ENCODE measurements at places on chromosomes 3 and 15. TPM values are rescaled to one million over a fixed set of nuclear protein-coding genes. Genes with fewer than 3 reads are reported as not detected.

DNA sequence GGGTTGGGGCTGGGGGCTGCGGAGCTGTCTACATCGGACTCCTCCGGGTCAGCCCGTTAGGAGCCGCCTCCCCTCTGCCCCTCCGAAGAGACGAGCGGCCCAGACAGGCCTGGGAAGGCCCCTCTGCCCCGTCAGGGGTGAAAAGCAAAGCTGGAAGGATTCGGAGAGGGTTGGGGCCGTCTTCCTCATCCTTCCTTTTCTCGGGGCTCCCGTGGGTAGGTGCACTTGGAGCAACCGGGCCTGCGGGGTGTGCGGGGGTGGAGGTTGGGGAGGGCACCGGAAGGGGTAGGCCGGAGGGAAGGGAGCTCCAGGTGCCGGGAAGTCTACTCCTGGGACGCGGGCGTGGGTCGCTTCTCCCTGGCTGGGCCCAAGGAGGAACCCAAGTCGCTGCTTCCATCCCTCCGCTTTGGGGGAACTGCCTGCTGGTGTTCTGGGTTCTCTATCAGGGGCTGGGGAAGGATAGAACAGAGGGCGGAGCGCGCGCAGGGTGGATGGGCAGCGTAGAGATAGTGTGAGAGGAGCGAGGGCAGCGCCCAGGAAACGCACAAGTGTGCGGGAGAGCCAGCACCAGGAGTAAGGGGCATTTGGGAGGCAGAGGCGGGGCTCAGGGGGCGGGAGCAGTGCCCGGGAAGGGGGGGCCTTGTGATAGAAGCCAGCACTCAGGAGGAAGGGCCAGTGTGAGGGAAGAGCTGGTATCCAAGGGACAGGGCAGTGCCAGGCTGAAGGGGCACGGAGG lies 590 bp downstream of the POLR2H start:
- peak; percentile 76 for DNase-seq

- no peak for DNase-seq
Measured at GRCh38 chr3:123290962-123291361, 89.2 kb downstream of the SEC22A start.

GRCh38 chr3:78895528-78895927 lies 872.3 kb downstream of the ROBO1 start:
- no peak for DNase-seq

DNA sequence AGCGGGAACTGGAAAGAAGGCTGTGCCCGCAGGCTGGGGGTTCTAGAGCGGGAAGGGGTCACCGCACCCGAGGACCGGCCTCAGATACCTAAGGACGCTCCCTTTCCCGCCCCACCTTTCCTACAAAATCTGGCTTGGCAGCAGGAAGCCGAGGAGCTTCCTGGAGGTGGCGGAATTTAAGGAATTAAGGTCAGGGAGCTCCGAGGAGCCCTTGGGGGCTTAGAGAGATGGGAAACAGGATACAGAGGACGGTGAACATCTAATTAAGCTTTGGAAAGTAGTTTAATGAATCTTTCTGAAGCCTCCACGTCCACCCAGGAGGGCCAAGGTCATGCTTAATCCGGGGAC lies 507 bp upstream of the AP3B2 start:
- DNase-seq = no peak

GRCh38 chr3:149771652-149772271 lies 19.5 kb upstream of the COMMD2 start:
- DNase-seq = peak; percentile 46

GRCh38 chr15:101457696-101458095 lies 31.8 kb downstream of the PCSK6 start:
- DNase-seq = no peak

- DNase-seq = no peak
Measured at GRCh38 chr3:73586190-73586589, 38.6 kb downstream of the PDZRN3 start.

- DNase-seq = no peak
Measured at GRCh38 chr3:71045917-71046282, 537.6 kb downstream of the FOXP1 start.

DNA sequence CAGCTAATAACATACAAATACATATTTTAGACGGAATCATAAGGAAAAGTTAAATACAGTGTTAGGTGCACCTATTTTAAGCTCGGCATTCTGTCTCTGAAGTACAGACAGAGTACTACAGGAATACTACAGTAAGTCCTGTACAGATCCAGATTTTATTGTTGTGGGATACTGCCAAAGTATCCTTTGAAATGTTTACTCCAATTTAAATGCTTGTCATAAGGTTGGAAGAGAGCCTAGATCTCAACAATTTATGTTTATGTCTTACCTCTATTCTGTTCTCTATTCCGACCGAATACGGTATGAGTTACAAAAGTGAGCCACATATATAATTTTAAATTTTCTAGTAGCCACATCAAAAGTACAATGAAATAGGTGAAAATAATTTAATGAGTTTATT lies 25.3 kb downstream of the PLD1 start:
- DNase-seq = no peak

DNA sequence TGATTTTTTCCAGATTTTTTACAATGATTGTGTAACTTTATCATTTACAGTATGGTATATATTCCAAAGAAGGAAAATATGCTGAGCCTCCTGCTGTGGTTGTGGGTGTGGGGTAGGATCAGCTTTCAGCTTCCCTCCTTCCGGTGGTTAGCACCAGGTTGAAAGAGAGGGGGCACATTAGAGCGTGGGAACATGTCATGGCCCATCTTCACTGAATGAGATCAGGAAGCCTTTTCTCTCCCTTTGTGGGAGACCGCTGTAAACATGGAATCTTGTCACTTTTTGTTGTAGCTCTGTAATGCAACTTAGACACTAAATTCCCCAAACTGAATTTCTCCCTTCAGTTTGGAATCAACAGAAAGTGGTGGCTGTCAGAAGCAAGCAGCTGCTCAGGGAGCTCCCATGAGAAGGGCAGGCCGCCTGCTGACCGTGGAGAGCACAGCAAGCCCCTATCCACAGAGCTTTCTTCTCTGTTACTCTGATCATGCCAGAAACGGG lies 86.7 kb upstream of the LIMD1 start:
- DNase-seq = no peak

DNA sequence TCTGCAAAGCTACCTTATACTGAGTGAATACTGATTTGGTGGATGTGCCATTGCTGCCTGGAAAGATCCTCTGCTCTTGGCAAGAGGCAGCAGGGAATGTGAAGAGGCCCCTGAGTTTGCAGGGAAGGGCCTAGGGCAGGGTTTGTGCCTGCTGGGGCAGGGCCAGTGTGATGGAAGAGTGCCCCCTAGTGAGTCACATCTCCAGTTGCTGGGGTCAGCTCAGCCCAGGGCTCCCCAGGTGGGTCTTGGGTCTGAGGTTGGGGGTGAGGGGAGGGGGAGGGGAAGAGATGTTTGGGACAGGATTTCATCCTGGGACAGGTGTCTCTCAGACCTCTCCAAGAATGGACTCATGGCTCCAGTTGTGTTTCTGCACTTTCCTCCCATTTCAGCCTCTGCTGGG lies 4.1 kb upstream of the AMOTL2 start:
- DNase-seq = peak; percentile 37

DNA sequence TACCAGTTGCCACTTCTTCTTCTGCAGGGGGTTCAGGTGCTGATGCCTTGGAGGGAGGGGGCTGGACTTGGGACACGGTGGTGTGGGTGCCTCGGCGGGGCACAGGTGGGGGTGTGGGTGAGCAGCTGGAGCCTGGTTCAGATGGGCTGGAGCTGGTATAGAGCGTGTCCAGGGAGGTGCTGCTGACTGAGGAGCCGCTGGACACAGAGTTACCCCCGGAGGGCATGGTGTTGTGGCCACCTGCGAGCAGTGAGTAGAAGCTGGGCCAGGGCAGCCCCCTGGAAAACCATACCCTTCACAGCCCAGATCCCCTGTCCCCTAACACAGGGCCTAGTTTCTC lies 4.2 kb downstream of the NCKIPSD start:
- DNase-seq = no peak

DNA sequence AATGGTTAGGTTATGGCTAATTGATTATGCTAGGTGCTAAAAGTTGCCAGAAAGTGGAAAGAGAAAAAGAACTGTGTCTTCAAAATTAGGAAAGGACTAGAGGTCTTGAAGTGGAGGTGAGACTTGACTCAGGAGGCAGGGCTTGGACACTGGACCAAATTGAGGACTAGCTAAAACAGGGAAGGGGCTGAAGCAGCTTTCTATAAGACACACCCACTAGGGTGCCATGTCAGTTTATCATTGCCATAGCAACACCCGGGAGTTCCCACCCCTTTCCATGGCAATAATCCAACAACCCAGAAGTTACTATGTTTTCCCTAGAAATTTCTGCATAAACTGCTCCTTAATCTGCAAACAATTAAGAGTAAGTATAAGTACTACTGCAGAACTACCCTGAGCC lies 42.9 kb upstream of the MITF start:
- DNase-seq = no peak

GRCh38 chr3:77456431-77456830 lies 416.5 kb downstream of the ROBO2 start:
- DNase-seq = no peak

- no peak for DNase-seq
Measured at GRCh38 chr3:166248784-166249183, 411.6 kb upstream of the BCHE start.

GRCh38 chr3:71066849-71067261 lies 516.7 kb downstream of the FOXP1 start:
- DNase-seq = no peak

GRCh38 chr3:55435491-55435890 lies 51.6 kb downstream of the WNT5A start:
- no peak for DNase-seq

DNA sequence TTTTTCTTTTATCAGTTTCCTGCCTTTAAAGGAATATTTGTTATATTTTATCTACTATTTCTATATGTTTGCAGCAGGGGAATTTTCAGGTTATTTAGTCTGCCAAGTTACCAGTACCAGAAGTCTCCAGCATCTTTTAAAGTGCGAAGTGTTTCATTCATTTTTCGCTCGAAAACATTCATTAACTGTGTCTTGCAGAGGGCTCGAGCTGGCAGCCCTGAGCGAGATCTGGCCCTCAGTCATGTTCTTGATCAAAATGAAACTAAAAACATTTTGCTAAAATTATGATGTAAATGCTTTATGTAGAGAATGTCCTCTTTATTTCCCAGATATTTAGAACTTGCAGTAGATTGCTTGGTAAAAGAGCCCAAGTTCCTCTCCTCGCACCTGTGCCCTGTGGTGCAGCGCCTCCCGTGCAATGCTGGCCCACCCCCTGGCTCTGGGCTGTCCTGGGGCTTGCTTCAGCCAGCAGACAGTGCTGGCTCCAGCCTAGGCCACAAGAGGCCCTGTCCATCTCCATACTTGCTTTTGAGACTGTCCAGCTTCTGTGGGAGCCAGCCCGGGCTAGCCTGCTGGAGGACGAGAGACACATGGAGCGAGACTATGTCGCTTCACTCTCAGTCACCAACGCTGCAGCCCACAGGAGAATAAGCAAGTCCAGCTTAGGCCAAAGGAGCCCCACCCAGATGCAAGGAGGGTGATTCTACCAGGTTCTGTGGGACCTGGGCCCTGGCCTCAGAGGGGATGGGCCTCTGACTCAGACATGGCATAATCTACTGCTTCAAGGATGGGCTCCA lies 71.9 kb upstream of the PRR23E start:
- DNase-seq = no peak

- DNase-seq = no peak
Measured at GRCh38 chr3:159764490-159765029, 224.1 kb upstream of the IL12A start.

GRCh38 chr3:107861904-107862303 lies 228.9 kb downstream of the CD47 start:
- DNase-seq = no peak

GRCh38 chr3:61894988-61895935 lies 333.9 kb downstream of the PTPRG start:
- DNase-seq = peak; percentile 87

- no peak for DNase-seq
Measured at GRCh38 chr15:79804838-79805237, 92.0 kb downstream of the MTHFS start.

GRCh38 chr3:72951259-72951722 lies 45.3 kb upstream of the PPP4R2 start:
- no peak for DNase-seq

DNA sequence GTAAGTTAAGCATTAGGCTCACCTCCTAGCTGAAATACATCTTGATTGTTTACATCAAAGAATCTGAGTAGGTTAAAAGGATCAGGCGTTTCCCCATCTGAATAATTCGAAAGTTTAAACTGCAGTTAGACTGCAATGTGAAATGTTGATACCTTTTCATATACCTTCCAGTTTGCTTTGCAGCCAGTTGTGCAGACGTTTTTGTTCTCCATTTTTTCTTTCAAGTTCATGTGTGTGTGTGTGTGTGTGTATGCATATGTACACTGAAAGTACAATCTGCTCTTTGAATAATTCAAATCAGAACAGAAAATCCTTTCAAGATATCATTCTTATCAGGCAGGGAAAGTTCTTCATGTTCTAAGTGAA lies 2.9 kb downstream of the ITPR1 start:
- DNase-seq = no peak

GRCh38 chr3:157327018-157327417 lies 109.6 kb upstream of the PTX3 start:
- DNase-seq = no peak

- peak; percentile 13 for DNase-seq
Measured at GRCh38 chr3:59320080-59320479, 270.3 kb upstream of the CFAP20DC start.

DNA sequence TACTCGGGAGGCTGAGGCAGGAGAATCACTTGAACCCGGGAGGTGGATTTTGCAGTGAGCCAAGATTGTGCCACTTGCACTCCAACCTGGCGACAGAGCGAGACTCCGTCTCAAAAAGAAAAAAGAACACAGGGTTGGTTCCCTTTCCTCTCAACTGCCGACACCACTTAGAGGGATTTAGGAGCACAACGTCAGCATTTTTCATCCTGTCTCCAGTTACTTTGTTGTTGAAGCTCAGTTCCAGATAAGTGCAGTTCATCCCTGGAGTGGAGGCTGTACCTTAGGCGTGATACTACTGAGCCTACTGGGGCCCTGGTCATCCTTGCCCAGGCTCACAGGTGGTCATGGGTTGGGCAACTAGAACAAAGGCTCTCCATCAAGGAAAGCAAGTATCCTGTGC lies 15.3 kb upstream of the GK5 start:
- DNase-seq = no peak

- DNase-seq = no peak
Measured at GRCh38 chr15:82647835-82648256, 683 bp upstream of the CPEB1 start.

FRMD5 gene
- 3.3 TPM for total RNA-seq

SI gene
- total RNA-seq = 0.03 TPM

SLC7A14 gene
- 0.32 TPM for total RNA-seq

RHCG gene
- not detected for total RNA-seq

AMT gene
- 20.7 TPM for total RNA-seq

IMPG2 gene
- total RNA-seq = 0.29 TPM

UQCRC1 gene
- total RNA-seq = 193 TPM

KIF7 gene
- total RNA-seq = 6.1 TPM

PDZRN3 gene
- 56.4 TPM for total RNA-seq

KBTBD8 gene
- total RNA-seq = 3.7 TPM

PLA2G4E gene
- total RNA-seq = 0.09 TPM

PPP1R2 gene
- 68.1 TPM for total RNA-seq

KLHL40 gene
- not detected for total RNA-seq

SLC51B gene
- 0.37 TPM for total RNA-seq

TMCO5A gene
- total RNA-seq = 0.14 TPM

ANKRD28 gene
- 36.6 TPM for total RNA-seq

INO80 gene
- 20.1 TPM for total RNA-seq

ZPLD1 gene
- 14.2 TPM for total RNA-seq

GPR156 gene
- 0.20 TPM for total RNA-seq

GOLGA6A gene
- not detected for total RNA-seq
